CD14-positive monocyte (primary cell): ENCODE measurements at places on chromosomes 5 and 9.

DNA sequence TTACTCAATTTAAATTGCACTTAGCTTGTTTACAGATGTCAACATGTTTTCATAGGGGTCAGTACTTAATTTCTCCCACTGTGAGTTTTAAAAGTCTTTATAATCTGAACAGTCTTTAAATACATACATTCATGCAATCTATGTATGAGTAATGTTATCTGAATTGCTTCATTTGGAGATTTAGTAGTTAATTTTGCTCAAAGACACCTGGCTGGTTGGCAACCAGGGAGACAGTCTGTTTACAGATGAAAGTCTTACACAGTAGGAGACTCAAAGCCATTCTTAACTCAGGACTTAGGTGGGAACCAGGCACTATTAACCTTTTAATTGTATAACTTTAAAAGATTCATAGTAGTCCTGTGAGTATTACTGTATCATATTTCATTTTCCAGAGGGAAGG, 29.3 kb downstream of the DAB2 start:
- no peak for DNase-seq

DNA sequence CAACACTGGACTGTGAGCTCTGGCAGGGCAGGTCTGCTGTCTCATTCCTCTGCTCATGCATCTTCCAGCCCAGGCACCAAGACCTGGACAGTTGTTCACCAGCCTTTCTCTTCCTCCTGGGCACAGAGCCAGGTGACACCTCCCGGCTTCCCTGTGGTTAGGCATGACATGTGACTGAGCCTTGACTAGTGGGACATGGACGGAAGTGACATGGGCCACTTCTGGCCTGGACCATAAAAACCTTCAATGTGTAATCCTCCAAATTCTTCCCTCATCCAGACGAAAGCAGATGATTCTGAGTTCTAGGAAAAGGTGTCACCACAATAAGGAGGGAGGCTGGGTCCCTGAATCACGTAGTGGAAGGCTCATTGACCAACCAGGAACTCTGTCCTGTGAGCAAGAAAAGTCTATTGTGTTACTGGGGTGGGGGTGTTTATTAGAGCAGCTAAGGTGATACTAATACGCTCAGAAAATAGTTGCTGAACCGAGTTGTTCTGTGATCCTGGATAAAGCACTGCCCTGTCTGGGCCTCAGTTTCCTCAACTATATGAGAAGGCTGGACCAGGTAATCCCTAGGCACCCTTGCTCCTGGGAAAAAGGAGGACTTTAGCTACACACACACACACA, 26.6 kb upstream of the CRB2 start:
- DNase-seq: peak; percentile 60

- DNase-seq: no peak
Measured at GRCh38 chr9:120482424-120483186, 97.4 kb downstream of the CDK5RAP2 start.

- no peak for DNase-seq
Measured at GRCh38 chr5:14906628-14907027, 35.0 kb upstream of the ANKH start.

- no peak for DNase-seq
Measured at GRCh38 chr9:84375954-84376353, 35.4 kb upstream of the SLC28A3 start.

DNA sequence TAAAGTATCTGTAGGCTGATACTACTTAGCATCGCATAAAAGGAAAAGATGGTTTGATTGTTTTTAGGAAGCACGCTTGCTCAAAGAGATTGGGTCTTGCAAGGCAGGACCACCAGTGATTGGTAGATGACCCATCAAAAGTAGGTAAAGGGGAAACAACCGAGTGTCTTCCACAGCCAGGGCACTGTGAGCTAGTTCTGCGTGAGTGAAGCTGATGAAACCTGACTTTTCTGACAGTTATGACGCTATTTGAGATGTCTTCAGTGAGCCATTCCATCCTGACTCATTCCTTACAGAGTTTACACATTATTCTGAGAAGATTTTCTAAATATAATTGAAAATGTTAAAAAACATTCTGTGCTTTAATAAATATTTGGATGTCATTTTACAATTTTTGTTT, 49.7 kb downstream of the BASP1 start:
- DNase-seq: no peak

- DNase-seq: no peak
Measured at GRCh38 chr9:126240835-126241234, 85.8 kb upstream of the MVB12B start.

DNA sequence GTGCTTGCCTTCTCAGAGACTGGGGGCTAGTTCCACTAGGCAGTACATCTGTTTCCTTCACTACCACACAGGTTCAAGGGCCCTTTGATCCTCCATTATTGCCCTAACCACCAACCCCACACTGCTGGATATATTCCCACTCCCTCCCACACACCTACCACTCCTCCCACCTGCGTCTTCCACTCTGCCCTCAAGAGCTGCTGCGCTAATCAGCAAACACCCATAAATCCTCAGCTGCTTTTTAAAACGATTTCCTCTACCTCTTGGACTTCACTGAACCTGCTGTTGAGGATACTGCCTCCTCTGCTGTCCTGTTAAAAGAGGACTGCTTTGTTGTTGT, 120.9 kb downstream of the MAPKAP1 start:
- no peak for DNase-seq

DNA sequence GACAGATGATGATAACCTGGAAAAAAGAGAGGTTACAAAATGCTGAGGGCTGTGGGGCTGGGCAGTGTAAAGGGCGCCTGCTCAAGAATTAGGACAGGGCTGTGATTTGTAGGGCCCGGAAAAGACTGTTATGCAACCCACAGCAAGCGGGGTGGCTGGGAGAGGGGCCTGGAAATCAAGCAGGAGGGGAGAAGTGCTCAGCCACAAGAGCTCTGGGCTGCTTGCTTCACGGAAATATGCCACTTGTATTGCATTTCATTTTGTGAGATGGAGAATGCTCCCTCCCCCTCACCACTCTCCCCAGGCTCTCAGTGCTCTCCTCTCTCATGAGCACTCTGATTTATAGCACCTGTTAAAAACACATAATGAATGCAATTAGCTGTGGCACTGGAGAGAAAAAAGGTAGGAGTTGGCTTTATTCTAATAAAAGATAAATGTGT, 8.4 kb upstream of the HAND1 start:
- no peak for DNase-seq

GRCh38 chr5:11903614-11904264, 507 bp downstream of the CTNND2 start:
- DNase-seq: no peak

GRCh38 chr9:121686930-121687541, 35.6 kb downstream of the DAB2IP start:
- DNase-seq: peak; percentile 18

GRCh38 chr9:2000314-2000713, 14.8 kb upstream of the SMARCA2 start:
- DNase-seq: no peak

GRCh38 chr5:61000887-61001286, 55.9 kb downstream of the NDUFAF2 start:
- no peak for DNase-seq

- no peak for DNase-seq
Measured at GRCh38 chr5:115778417-115778816, 38.0 kb downstream of the CDO1 start.

- no peak for DNase-seq
Measured at GRCh38 chr9:104905153-104905901, 22.6 kb downstream of the ABCA1 start.

DNA sequence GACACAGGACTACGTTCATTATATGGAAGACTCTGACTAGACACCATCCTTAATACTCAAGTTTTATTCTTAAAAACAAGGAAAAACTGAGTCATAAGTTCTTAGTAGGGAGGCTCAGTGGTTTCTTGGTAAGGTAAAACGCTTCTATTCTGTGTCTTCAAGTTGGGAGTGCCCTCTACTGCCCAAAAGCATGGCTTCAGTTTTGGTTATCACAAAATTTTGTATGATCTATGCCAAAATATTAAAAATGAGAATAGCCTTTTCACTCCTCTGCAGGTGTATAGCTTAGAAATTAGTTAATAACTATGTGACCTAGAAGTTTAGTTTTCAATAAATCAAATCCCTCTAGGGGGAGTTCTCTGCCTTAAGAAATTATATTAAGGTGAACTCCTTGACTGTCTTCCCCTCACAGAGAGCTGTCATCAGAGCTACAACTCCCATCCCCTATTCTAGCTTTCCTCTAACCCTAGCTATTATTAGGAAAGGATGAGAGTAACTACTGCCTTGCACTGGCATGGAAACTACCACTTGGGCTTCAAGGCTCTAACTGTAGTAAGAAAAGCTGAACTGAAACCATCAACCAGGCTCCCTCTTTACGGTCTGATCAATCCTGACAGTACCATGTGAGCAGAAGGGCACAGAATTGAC, 189.7 kb downstream of the GNAQ start:
- no peak for DNase-seq

DNA sequence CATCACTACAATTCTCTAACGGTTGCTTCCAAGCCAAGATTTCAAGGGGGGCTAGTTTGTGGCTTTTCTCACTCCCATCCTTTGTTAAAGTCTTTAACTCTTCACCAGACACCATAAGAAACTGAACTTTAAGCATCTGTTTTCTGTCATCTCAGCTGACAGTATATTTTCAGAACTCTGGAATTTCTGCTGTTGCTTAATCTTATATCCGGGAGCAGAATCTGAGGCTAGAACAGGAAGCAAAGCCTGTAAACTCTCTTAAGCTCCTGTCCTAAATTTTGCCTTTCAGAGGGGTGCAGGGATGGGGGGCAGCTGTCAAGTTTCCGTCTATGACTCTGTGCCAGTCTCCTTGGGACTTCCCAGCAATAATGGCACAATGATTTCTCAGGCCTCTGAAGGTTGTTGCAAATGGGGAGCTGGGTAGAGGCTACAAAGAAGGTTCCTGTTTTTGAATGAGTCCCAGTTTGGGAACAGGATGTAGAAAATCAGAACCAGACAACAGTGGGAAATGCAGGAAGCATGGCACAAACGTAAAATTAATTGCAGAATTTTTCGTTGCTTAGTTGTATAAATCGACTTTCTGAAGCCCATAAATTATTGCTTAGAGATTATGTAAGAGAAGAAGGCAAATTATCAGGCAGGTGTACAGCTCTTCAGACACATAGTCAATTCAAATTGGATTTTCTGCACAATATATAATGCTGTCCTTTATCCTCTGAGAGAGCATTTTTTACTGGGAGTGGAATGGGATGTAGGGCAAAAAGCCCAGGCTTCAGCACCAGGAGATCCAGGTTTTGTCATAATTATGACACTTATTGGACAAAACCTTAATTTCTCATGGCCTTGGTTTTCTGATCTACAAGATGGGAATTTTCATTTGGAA, 430.9 kb downstream of the DMAC1 start:
- DNase-seq: no peak
